Right atrium auricular region (tissue), 2 donors: ENCODE measurements at places on chromosomes 4 and X. TPM values are rescaled to one million over a fixed set of nuclear protein-coding genes. Genes with fewer than 3 reads are reported as not detected.

Gene GPRASP1
- total RNA-seq, result 11.4 TPM

Gene ABHD18
- total RNA-seq, result 5.3 TPM

Gene ZAR1
- not detected for total RNA-seq

Gene MAGEB16
- total RNA-seq, result not detected

Gene FOXR2
- total RNA-seq, result not detected

Gene CT45A10
- total RNA-seq, result not detected
